ENCODE measurements at places on chromosomes 11 and 22.

DNA sequence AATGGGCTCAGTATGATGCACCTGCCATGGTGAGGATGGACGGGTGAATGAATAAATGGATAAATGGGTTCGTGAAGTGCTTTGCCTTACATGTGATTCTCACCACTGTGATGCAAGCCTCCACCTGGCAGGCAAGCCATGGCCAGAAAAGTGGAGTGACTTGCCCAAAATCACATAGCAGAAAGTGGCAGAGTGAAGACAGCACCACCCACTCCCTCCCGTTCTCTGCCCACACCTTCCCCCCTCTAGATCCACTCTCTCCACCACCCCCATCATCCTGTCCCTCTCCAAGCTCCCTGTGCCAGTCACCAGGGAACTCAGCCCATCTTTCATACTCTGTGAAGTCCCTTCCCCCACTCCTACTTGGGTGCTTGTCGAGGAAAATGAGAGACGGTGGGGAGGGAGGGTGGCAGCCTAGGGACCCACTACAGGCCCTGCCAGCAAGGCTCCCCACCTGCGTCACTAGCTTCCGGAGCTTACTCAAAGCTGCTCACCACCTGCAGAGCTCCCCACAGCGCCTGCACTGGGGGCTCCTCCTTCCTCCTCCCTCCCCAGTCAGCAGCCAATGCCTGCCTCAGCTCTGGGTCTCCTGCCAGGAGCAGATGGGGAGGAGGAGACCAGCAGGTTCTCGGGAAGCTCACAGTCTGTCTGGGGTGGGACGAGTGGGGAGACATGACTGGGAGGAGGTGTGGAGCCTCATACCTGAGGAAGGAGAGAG lies 82.3 kb downstream of the PDE2A start:
- DNase-seq = peak; percentile 81

GRCh38 chr22:31211482-31211861 lies 626 bp upstream of the LIMK2 start:
- DNase-seq = no peak

DNA sequence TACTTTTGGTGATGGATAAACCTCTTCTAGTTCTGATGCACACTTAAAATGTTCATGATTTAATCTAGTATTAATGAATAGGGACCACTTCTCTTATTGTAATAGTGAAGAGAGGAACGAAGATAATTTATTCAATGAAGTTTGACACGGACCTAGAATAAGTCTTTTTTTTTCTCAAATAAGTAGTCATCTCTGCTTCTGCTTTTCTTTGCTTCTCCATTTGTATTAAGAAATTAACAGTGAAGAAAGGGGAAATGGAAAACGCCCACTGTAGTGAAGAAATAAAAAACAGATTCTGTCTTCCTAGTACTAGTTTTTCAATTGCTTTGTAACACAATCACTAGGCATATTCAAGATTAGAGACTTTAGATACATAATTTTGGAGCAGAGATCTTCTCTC lies 73.0 kb downstream of the CD44 start:
- DNase-seq = no peak

DNA sequence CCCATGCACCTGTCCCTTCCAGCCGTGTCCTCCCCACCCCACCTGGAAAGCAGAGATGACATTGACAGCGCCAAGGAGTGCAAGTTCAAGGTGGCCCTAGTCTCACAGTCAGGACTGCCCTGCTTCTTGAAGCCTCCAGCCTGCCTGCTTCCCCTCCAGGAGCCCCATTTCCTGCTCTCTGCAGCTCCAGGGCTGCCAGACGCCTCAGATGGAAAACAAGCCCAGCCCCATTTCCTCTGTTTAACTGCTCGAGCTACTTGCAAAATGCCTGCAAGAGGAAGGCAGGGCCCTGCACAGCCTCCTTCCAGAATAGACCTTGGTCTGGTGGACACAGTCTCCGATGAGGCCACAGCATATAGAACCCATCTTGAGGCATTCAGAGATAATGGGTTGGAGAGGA lies 5.0 kb upstream of the DGKZ start:
- DNase-seq = no peak

DNA sequence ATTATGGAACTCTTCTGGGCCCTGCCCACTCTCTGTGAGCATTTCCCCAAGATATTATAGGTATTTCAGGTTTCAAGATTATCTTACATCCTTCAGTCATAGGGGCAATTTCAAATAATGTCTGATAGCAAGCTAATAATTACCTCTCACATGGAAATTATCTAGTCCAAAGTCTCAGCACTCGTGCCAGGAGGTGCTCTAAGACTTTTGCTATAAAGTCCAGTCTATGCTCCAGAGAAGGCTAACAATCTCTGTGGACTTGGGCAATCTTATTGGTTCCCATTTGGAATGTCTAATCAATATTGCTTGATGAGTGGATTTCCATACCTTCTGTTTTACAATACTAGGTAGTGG lies 5.4 kb downstream of the TREH start:
- no peak for DNase-seq

GRCh38 chr11:45725776-45726492 lies 60.5 kb upstream of the CHST1 start:
- no peak for DNase-seq

DNA sequence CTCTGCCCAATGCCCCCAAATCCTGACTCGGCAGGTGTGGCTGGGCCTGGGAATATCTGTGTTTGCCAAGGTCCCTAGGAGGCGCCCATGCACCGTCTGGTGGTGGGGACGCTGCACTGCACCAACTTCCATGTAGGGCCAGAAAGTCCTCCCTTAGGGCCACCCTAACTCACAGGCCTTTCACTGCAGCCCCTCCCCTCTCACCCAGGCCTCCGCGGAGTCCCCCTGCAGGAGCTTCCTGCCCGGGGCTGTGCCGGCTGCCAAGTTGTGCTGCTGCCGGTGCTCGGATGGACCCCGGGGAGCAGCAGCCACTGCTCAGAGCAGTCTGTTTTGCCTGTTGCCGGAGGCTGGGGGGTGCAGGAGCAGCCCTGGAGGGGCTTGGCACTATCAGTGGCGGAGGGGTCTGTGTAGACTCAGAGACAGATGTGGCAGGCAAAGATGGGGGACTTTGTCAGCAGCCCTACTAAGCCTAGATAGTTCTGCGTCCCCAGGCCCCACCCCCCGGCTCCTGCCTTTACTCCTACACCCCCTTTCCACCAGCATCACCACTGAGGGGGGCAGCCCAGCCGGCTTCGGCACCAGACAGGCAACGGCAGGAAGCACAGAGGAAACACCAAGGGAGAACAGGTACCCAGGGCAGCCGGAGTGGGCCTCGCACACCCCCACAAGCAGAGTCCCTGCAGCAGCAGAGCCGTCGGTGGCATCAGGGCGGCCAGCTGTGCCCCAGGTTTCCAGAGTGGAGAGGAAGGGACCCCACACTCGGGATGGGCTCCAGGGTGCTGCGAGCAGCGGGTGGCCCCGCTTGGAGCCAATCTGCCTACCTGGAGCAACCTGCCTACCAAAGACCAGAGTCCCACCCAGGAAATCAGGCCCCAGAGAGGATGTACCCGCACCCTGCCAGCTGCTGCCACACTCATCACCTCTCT lies 124.3 kb downstream of the TRIM29 start:
- DNase-seq = peak; percentile 28

DNA sequence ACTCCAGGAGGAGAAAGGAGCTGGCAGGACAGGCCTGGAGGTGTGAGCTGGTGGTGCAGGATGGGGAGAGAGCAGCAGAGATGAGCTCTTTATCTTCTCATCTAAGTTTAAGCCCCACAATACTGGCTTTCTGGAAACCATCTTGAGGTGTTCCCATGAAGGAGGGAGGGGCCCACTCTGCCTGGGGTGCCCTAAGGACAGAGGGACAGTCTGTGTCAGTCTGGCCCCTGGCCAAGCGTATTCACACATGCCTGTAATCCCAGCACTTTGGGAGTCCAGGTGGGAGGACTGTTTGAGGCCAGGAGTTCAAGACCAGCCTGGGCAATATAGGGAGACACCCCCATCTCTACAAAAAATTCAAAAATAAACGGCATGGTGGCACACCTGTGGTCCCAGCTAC lies 8.9 kb downstream of the SERHL2 start:
- no peak for DNase-seq

- peak; percentile 5 for DNase-seq
Observed at GRCh38 chr11:134944986-134945385, 532.9 kb upstream of the B3GAT1 start.

GRCh38 chr22:25048659-25049647 lies 96.4 kb downstream of the KIAA1671 start:
- DNase-seq = peak; percentile 74

DNA sequence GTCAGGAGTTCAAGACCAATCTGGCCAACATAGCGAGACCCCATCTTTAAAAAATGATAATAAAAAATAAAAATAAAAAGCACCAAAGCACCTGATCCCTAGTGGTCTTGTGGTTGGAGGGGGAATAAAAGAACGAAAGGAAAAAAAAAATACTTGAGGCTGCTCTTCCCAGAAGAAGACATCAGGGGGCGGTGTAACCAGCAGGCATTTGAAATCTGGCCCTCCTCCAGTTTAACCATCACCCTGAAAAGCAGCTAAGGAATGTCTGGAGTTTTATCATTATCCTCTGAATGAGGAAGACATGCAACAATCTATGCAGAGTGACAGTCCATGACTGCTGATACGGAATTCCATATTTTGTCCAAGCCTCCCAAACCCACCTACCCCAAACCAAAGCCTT lies 5.6 kb upstream of the KCTD17 start:
- no peak for DNase-seq

DNA sequence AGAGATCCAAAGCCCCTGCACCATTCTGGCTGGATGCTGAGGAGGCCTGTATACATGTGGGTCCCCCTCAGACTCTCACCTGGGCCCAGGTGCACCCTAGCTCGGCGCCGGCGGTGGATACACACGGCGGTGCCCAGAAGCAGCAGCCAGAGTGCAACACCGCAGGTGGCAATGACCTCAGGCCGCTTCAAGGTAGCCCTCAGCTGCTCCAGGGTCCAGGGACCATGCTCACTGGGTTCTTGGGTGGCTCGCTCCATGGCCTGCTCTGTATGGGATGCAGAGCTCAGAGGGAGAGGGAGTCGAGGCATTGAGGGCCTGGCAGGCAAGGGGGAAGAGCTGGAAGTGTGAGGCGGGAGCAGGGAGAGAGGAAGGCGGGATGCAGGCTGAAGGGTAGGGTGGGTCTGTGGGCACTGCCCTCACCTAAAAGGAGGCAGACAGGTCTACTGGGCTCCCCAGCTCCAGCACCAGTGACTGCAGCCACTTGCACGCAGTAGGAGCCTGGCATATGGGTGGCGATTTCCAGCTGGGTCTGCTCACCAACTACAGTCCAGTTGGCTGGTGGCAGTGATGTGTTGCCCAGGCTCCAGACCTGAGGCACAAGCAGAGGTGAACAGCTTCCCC lies 3.8 kb downstream of the ROBO4 start:
- DNase-seq = no peak

GRCh38 chr22:49918911-49919881 lies 762 bp downstream of the CRELD2 start:
- no peak for DNase-seq

GRCh38 chr11:17779861-17780594 lies 45.4 kb downstream of the KCNC1 start:
- DNase-seq = no peak

GRCh38 chr11:93484716-93485115 lies 58.5 kb downstream of the SMCO4 start:
- DNase-seq = no peak

DNA sequence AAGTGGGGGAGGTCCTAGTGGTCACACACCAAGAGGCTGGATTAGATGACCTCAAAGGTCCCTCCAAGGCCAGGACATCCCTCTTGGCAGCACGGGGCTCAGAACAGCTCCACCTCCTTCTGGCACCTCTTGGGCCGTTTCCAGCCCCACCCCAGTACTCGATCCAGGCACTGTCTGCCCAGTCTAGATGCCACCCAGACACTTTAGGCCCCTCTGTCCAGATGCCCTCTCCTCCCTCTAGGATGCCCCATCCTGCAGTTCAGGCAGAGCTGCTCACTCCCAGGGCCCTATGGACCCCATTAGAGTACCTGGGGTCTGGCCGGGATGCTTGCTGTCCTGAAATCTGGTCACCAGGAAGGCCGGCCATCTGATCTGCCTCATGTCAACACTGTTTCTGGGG lies 34.7 kb upstream of the PRR5 start:
- DNase-seq = no peak

DNA sequence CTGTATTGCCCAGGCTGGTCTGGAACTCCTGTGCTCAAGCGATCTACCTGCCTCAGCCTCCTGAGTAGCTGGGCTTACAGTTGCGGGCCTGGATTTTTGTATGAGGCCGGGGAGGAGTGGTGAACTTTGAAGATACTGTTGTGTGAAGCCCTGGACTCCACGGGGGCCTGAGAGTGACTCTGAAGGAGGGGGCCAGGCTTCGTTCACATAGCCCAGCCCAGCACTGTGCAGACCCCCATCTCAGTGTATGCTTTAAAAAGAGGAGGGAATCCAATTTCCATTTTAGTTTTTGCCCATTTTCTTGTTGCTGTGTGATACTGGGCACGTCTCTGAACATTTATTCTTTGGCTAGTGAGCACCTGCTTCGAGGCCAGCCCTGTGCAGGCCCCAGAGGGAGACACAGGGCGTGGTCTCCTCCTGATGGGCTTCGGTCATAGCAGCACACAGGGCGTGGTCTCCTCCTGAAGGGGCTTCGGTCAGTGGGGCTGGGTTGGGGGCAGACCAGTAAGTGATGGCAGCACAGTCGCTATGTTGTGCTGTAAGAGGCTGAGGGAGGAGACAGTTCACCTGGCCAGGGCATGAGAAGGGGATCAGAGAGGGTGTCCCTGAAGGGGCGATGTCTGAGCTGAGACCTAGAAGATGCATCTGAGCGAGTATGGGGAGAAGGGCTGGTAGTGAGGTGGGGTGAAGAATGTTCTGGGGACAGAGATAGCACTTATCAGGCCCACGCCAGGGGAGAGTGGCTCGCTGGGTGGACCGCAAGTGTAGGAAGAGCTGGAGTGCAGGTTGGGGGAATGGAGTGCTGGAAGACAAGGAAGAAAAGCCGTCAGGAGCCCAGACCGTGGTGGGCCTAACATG lies 14.0 kb downstream of the SAMM50 start:
- no peak for DNase-seq

DNA sequence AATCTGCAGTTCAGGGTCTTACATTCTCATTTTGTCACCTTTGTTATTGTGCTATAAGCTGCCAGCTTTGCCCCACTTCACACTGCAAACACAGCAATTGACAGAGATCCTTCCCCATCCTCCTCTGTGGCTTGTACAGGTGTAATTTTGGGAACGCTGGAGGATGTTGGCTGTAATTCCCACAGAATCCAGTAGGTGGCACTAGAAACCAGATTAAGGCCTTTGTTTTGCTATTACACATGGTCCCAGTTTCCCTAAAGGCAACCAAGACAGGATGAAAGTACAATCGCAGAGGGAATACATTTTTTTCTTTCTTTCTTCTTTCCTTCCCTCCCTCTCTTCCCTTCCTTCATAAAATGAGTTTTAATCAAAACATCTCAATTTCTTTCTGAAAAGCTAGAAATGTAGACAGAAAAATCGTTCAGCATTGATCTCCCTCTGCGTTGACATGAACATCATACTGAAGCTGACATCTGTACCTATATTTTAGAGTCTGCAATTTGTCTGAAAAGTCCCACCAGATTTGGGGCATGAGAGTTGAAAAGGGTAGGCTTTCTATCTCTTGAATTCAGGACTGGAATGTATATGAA lies 21.3 kb upstream of the NELL1 start:
- peak; percentile 51 for DNase-seq

Measured in RPMI8226 (cell line).